Activated T-helper 1 cell treated with anti-CD3 and anti-CD28 coated beads, Interleukin-12 subunit alpha, Interleukin-12 subunit beta, Interleukin-2, Interleukin-4 antibody, amounts not matched to agents 30 ng/mL and 10 ng/mL and 1 ng/mL, durations not matched to agents 14 hours and 24 hours and 36 hours (primary cell): ENCODE measurements at places on chromosomes 11 and 22.

DNA sequence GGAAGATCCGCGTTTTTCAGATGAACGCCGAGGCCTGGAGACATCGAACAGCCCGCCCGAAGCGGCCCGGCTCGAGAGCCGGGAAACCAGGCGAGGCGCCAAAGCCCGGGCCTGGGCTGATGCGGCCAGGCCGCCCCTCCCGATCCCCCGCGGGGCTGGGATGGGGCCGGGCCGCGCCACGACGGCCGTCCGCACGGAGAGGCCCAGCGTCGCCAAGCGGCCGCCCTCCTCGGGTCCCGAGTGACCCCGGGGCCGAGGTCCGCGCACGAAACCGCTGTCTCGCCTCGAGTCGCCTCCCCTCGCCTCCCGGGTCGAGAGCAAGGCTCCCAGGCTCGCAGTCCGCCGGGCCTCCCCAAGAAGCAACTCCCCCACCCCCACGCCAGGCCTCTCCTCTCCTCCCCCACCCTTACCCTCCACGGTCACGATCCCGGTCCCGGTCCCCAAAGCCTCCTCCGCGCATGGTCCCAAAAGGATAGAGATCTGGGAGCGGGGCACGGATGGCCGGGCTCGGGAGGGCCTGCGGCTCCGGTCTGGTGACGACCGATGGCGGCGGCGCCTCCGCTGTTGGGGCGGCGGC is 482 bp downstream of the DDX17 start:
- peak overlapping the region; percentile 99 for H3K4me3 ChIP-seq
- H3K4me1 ChIP-seq, result peaks cover 47% of the 10 kb centered on the region
- peaks cover 53% of the 10 kb centered on the region for H3K36me3 ChIP-seq
- H3K27ac ChIP-seq, result peak overlapping the region; percentile 98
- no peak for DNase-seq

GRCh38 chr11:62508336-62509058 is 38.1 kb downstream of the AHNAK start:
- no peak overlapping the region for H3K27ac ChIP-seq
- H3K4me3 ChIP-seq, result no peak overlapping the region

- DNase-seq, result no peak
- peaks cover 43% of the 10 kb centered on the region for H3K27me3 ChIP-seq
- H3K4me1 ChIP-seq, result peaks cover 29% of the 10 kb centered on the region
- H3K36me3 ChIP-seq, result peaks cover 5% of the 10 kb centered on the region
- H3K27ac ChIP-seq, result no peak overlapping the region
- H3K4me3 ChIP-seq, result peak overlapping the region; percentile 54
These were observed 2.9 kb upstream of the CECR2 start for GRCh38 chr22:17366329-17366728.

GRCh38 chr11:11082646-11083045 is 224.8 kb upstream of the ZBED5 start:
- H3K4me3 ChIP-seq, result no peak overlapping the region
- no peak for DNase-seq
- H3K36me3 ChIP-seq, result no peaks in the 10 kb centered on the region
- H3K27ac ChIP-seq, result no peak overlapping the region
- H3K27me3 ChIP-seq, result peaks cover 1% of the 10 kb centered on the region

- no peak for DNase-seq
- H3K4me3 ChIP-seq, result no peak overlapping the region
- H3K27me3 ChIP-seq, result no peaks in the 10 kb centered on the region
- no peaks in the 10 kb centered on the region for H3K36me3 ChIP-seq
- no peaks in the 10 kb centered on the region for H3K4me1 ChIP-seq
These were observed 999.7 kb upstream of the RAG2 start for GRCh38 chr11:37597776-37598175.

DNA sequence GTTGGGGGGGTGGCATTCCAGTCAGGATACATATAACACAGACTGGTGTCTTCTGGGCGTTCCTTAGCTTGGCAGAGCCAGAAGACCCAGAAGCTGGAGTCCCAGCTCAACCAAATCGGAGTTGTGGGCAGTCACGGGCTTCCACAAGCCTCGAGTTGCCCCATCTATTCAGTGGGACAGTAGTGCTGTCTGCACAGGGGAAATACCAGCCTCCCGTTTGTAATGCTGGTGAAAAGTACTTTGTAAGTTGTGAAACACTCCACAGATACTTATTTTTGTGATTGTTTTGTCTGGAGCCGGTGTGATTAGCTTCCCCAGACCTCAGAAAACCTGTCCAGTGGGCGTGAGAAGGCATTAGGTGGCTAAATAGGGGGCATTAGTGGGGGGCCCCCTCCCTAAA is 13.6 kb downstream of the DGKZ start:
- peak overlapping the region; percentile 78 for H3K4me3 ChIP-seq
- peaks cover 37% of the 10 kb centered on the region for H3K4me1 ChIP-seq
- H3K36me3 ChIP-seq, result peaks cover 3% of the 10 kb centered on the region
- no peak for DNase-seq

- no peak for DNase-seq
- H3K27ac ChIP-seq, result no peak overlapping the region
- peaks cover 2% of the 10 kb centered on the region for H3K27me3 ChIP-seq
- H3K4me3 ChIP-seq, result no peak overlapping the region
- H3K36me3 ChIP-seq, result no peaks in the 10 kb centered on the region
- H3K4me1 ChIP-seq, result no peaks in the 10 kb centered on the region
These were observed 1356.2 kb downstream of the TBC1D22A start for GRCh38 chr22:48118654-48119053.

DNA sequence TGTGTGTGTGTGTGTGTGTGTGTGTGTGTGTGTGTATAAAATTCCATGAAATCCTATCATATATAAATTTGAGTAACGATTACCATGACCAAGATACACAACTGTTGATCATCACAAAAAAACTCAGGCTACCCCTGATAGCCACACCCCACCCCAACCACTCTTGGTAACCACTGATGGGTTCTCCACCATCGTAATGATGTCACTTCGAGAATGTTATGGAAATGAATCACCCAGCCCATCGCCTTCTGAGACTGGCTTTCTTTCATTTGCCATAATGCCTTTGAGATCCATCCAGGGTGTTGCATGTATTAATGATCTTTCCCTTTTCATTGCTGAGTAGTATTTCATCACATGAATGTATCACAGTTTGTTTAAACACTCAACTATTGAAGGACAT is 496.0 kb downstream of the MIAT start:
- no peak overlapping the region for H3K4me3 ChIP-seq
- no peak overlapping the region for H3K27ac ChIP-seq
- no peak for DNase-seq
- no peaks in the 10 kb centered on the region for H3K36me3 ChIP-seq

DNA sequence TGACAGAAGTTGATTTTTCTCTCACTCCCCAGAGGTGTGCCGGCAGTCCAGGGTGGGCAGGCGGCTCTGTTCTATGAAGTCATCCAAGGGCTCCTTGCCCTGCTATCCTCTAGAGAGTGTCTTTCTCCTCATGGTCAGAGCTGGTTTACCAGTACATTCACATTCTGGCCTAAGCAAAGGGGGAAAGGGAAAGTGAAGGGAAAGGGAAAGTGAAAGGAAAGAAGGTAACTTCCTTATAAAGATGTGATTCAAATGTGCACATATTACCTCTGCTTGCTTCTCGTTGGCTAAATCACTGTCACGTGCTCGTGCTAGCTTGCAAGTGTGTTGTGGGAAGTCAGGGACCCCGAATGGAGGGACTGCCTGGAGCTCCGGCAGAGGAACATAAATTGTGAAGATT is 2.9 kb upstream of the HTATIP2 start:
- H3K4me1 ChIP-seq, result peaks cover 43% of the 10 kb centered on the region
- H3K36me3 ChIP-seq, result peaks cover 7% of the 10 kb centered on the region
- peak overlapping the region; percentile 56 for H3K27ac ChIP-seq
- peaks cover 6% of the 10 kb centered on the region for H3K27me3 ChIP-seq
- peak overlapping the region; percentile 53 for H3K4me3 ChIP-seq

GRCh38 chr11:83895516-83895915 is 609.3 kb upstream of the CCDC90B start:
- DNase-seq, result no peak
- H3K27me3 ChIP-seq, result no peaks in the 10 kb centered on the region
- H3K27ac ChIP-seq, result no peak overlapping the region
- no peak overlapping the region for H3K4me3 ChIP-seq
- no peaks in the 10 kb centered on the region for H3K4me1 ChIP-seq
- H3K36me3 ChIP-seq, result no peaks in the 10 kb centered on the region

- peaks cover 39% of the 10 kb centered on the region for H3K27me3 ChIP-seq
- peaks cover 5% of the 10 kb centered on the region for H3K4me1 ChIP-seq
- no peak overlapping the region for H3K27ac ChIP-seq
- DNase-seq, result no peak
- peak overlapping the region; percentile 32 for H3K4me3 ChIP-seq
These were observed 797 bp downstream of the THY1 start for GRCh38 chr11:119421941-119422808.

- H3K36me3 ChIP-seq, result no peaks in the 10 kb centered on the region
- H3K27ac ChIP-seq, result no peak overlapping the region
- peaks cover 33% of the 10 kb centered on the region for H3K27me3 ChIP-seq
- no peaks in the 10 kb centered on the region for H3K4me1 ChIP-seq
These were observed 2.7 kb downstream of the GNAZ start for GRCh38 chr22:23072911-23073491.

DNA sequence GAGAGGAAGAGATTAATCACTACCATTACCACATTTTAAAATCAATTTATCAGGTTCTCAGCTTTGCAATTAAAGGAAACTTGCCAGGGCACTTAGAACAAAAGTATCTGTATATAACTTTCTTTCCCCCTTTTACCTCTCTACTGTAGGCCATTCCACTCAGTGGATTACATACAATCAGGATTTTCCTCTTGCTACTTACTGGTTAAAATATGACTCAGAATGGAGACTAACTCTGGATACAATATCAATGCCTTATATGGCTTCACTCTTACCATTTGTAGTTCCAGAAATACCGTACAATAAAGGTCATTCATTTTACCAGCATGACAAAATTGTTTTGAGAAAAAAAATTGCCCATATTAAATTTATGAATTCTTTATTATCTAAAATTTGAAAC is 706.8 kb downstream of the KCNA4 start:
- H3K27ac ChIP-seq, result no peak overlapping the region
- H3K4me3 ChIP-seq, result no peak overlapping the region
- H3K4me1 ChIP-seq, result no peaks in the 10 kb centered on the region
- no peak for DNase-seq
- H3K27me3 ChIP-seq, result no peaks in the 10 kb centered on the region
- H3K36me3 ChIP-seq, result no peaks in the 10 kb centered on the region

DNA sequence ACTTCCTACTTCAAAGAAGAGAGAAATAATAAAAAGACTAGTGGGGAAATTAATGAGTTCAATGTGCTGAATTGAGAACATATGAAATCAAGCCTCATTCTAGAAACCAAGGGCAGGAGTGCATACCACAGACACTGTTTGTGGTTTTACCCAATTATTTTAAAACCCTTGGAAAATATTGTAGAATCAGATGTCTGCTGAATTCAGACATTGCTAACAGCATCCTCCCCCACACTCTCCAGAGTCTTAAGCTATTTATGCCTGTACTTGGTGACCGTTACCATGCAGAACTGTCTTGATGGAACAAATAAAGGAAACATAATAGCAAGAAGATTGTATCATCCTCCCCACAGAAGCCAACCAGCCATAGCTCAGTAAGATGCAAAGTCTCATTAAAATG is 850.1 kb downstream of the NTM start:
- H3K27me3 ChIP-seq, result no peaks in the 10 kb centered on the region
- H3K36me3 ChIP-seq, result no peaks in the 10 kb centered on the region
- no peak overlapping the region for H3K27ac ChIP-seq
- H3K4me1 ChIP-seq, result no peaks in the 10 kb centered on the region
- no peak overlapping the region for H3K4me3 ChIP-seq

DNA sequence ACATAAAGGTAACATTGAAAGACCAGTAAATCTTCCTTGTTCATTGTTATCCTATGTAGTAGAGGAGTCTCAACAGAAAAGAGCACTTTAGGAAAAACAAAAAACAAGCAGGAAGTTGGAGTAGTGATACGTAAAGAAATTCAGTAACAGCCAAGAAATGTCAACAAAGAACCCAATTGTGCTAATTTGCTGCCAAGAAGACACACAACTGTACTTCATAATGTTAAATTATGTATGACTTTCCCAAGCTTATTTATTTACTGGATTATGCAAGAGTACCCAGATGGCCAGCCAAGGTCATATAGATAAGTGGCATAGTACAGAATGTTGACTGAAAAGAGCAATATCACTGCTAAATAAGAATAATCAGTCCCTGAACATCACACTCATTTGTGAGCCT is 264.7 kb upstream of the CCDC179 start:
- no peaks in the 10 kb centered on the region for H3K4me1 ChIP-seq
- H3K36me3 ChIP-seq, result no peaks in the 10 kb centered on the region
- no peak overlapping the region for H3K4me3 ChIP-seq

- no peak for DNase-seq
- no peaks in the 10 kb centered on the region for H3K4me1 ChIP-seq
- no peak overlapping the region for H3K4me3 ChIP-seq
These were observed 15.5 kb downstream of the OR51B6 start for GRCh38 chr11:5366856-5367255.

DNA sequence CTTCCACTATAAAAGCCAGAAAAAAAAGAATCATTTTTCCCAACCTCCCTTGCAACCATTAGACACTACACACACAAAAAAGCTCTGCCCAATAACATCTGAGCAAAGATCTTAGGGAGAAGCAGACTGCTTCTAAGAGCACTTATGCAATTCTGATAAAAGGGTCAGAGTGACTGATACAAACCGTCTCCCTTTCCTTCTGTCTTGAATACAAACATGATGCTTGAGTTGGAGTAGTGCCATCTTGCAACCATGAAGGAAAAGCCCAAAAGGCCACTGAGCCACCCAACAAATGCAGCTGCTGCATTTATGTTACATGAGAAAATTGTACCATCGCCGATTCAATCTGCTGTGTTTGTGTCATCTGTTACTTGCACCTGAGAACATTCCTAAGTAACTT is 47.6 kb upstream of the EED start:
- H3K27ac ChIP-seq, result no peak overlapping the region
- H3K36me3 ChIP-seq, result no peaks in the 10 kb centered on the region
- no peaks in the 10 kb centered on the region for H3K27me3 ChIP-seq
- H3K4me3 ChIP-seq, result no peak overlapping the region
- no peak for DNase-seq

GRCh38 chr11:19818619-19819018 is 106.0 kb downstream of the NAV2 start:
- no peaks in the 10 kb centered on the region for H3K27me3 ChIP-seq
- no peaks in the 10 kb centered on the region for H3K4me1 ChIP-seq
- DNase-seq, result no peak
- no peaks in the 10 kb centered on the region for H3K36me3 ChIP-seq
- no peak overlapping the region for H3K4me3 ChIP-seq

GRCh38 chr22:26553056-26553752 is 36.7 kb downstream of the TPST2 start:
- DNase-seq, result no peak
- no peaks in the 10 kb centered on the region for H3K27me3 ChIP-seq
- no peak overlapping the region for H3K27ac ChIP-seq
- no peak overlapping the region for H3K4me3 ChIP-seq
- H3K4me1 ChIP-seq, result peaks cover 32% of the 10 kb centered on the region

DNA sequence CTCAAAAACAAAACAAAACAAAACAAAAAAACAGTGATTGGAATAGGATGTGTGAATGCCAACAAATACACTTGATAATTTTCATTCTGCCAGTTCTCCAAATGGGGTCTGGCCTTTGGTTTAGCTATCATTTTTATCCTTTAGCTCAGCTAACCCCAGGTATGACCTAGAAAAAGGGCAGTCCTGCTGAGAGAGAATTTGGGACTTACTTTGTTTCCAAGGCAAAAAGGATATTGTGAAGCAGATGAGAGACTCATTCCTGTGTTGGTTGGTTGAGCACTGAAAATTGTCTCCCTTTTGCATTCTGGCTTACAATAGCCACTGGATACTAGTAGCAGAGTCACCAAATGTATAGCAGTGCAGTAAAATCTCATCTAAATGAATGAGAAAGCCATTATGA is 8.9 kb downstream of the TTC9C start:
- no peak overlapping the region for H3K4me3 ChIP-seq
- peaks cover 22% of the 10 kb centered on the region for H3K36me3 ChIP-seq
- H3K27ac ChIP-seq, result no peak overlapping the region

- peaks cover 8% of the 10 kb centered on the region for H3K36me3 ChIP-seq
- no peaks in the 10 kb centered on the region for H3K27me3 ChIP-seq
- H3K4me3 ChIP-seq, result peak overlapping the region; percentile 76
- peaks cover 30% of the 10 kb centered on the region for H3K4me1 ChIP-seq
- H3K27ac ChIP-seq, result no peak overlapping the region
These were observed 3.0 kb upstream of the SIGIRR start for GRCh38 chr11:417652-418342.
